ENCODE measurements at places on chromosomes 5 and 9.

GRCh38 chr9:19875291-19875920, 86.6 kb upstream of the SLC24A2 start:
- DNase-seq = no peak

DNA sequence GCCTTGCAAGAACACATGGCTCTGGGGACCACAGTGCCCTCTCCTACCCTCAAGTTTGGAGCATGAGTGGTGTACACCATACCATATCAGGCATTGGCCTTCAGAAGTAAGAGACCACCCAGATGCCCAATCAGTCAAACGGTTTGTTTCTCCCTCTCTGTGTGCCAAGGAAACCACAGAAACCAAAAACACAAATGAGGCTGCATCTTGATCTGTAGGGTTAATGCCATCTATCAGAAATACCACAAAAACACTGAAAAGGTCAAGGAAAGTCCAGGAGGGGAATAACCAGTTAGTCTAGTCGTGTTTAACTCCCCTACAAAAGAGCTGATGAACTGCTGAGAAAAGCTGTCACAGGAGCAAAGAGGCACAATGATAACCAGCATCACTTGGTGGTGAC, 78.4 kb downstream of the INSYN2B start:
- DNase-seq = no peak

DNA sequence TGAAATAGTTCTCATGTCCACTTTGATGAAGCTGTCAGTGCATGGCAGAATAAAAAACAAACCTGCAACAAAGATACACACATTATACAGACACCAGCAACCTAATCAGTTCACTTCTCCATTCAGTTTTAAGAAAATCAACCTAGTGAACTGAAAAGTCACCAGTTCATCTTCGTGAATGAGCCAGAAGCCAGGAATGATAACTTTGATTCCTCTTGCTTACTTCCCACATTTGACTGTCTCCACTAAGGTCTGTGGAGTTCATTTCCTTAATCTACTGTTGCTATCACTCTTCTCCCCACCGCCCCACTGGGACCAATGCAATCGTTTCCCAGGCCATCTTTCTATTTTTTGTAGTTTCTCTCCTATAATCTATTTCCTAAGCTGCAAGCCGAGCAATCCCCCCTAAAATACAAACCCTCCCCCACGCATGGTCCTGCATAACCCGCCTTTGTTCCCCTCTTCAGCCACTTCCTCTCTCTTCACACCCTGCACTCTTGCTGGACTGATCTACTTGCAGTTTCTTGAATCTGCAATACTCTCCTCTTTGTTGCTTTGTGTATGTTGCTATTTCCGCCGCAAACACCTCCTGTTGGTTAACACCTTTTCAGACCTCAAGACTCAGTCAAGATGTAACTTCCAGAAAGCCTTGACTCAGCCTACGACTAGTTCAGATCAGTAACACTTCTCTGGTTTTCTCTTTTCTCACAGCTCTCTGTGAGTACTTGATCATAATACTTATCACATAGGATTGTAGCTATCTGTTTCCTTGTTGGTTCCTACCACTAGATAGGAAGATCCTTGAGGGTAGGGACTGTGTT, 16.6 kb downstream of the STOM start:
- DNase-seq = peak; percentile 46

- no peak for DNase-seq
Observed at GRCh38 chr5:28473531-28474107, 1435.2 kb upstream of the CDH9 start.

DNA sequence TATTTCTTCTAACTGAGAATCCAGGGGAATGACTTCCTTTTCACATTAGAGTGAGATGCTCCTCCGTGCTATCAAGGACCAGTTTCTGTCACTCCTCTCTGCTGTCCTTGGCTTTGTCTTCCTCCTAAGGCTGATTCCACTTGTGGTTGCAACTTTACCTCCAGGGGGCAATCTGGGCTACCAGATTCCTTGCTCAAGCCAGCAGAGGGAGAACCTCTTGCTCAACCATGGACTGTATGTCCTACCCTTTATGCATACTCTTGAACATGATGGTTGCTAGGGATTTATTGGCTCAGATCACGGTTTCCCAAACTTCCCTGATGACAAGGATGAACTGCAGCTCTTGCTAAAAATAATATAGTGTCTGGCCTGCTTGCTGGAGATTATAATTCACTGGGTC, 24.0 kb downstream of the NNT start:
- DNase-seq = no peak

GRCh38 chr5:1385395-1386273, 40.7 kb upstream of the CLPTM1L start:
- DNase-seq = peak; percentile 73

GRCh38 chr5:78562714-78563330, 85.8 kb downstream of the LHFPL2 start:
- no peak for DNase-seq

GRCh38 chr9:110095776-110096175, 112.2 kb downstream of the C9orf152 start:
- no peak for DNase-seq

DNA sequence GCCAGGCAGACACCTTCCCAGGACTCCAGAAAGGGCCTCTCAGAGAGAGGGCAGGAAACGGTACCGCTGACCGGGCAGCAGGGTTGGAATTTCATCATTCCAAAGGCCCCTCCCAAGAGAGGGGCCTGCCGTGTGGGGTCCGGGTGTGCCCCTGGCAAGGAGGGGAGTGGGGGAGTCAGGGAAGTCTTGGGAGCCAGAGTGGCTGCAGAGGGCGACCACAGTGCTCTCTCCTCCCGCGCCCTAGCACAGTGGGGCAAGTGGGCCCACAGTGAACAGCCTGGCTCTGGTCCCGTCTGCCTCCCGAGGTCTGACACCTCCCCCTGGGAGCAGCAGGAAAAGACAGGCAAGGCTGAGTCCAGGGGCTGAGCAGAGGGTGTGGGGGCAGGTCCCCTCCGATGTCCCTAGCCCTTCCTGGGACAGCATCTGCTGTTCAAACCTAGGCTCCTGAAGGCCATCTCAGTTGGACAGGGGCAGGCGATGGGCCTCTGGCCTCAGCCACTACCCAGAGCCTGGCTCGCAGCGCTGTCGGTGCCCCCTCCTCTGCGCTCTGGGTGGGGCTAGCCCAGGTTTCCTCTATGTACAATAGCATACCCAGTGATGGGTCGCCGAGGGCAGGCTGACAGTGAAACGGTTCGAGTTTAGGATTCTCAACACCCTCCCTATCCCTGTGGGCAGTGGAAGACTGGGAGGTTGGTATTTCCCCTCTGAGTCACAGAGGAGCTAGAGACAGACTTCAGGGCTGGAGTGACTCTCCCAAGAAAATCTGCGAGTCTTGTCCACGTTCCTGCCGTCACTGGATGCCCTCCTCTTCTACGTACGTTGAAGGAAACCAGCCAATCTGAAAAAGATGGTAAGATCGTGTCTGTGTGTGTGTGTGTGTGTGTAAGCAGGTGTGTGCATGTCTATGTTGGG, 25.4 kb upstream of the SARDH start:
- DNase-seq = no peak

DNA sequence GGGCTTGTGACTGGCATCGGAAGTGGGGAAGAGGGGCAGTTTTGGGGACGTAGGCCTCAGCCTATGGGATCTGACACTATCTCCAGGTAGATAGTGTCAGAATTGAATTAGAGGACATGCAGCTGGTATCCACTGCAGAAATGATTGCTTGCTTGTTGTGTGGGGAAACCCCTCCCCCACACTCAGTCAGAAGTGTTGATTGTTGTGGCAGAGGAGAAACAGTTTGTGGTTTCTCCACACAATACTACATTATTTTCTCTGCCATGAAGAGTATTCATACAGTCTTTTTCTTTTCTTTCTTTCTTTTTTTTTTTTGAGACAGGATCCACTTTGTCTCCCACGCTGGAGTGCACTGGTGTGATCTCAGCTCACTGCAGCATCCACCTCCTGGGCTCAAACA, 113.9 kb downstream of the ARRDC3 start:
- no peak for DNase-seq

DNA sequence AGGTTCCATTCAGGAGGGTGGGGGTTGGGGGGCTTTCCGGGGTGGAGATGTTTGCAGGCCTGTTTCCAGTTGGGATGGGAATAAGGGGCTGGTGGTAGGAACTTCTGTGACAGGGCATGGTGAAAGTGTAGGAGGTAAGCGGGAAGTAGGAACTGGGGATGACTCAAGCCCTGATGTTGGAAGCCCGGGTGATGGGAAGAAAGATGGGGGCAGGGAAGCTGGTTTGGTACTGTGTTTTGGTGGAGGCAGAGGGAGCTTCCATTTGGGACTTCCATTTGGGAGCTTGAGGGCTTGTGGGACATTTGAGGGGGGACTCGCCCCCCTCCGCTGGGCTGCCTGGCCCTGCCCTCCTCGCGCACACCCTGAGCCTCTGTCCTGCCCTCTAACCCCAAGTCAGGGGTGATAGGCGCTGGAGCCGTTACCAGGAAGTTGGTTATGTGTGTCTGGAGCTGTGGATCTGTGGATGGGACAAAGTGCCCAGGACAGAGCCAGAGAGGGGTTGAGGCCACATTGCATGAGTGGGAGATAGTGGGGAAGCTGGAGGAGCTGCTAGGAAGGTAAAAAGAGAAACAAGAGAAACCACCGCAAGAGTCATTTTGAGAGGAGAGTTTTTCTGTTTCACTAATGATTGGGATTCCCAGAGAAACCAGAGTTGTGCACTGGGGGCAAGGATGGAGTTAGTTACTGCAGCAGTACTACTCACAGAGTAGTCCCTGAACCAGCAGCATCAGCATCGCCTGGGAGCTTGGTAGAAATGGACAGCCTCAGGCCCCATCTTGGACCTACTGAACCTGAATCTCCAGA, 6.6 kb downstream of the RGS14 start:
- DNase-seq = no peak

- DNase-seq = no peak
Observed at GRCh38 chr5:54573812-54574489, 56.4 kb downstream of the SNX18 start.

- DNase-seq = no peak
Observed at GRCh38 chr9:131204285-131204684, 72.0 kb downstream of the FAM78A start.

DNA sequence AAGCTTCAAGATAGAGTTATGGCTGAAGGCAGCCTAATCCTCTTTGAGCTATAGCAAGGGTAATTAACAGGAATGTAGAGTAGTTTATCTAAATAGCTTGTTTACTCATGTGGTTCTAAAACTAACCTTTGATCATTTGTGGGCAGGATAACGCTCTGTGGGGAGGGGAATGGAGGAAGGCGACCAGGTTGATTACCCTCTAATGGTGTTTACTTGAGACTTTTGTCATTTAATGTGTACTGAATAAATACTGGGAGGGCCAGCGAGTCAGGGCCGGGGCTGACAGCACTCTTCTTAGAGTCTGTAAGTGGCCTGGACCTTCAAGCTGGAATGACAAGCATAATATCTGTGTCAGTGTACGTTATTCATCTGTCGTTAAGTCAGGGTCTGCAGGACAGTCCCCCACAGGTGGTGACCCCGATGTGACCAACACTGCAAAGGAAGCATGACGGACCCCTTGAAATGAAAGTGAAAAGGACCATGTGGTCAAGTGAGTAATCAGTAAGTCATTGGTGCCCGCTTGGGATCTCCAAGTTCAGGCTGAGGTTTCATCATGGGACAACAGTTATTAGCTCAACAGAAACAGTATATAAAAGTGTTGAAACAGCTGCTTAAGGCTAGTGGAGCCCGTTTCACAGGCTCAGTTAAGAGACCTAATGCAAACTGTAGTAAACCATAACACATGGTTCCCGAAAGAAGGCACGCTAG, 162.6 kb downstream of the CPLANE1 start:
- DNase-seq = no peak
